ENCODE measurements at places on chromosomes 1 and 21. TPM values are rescaled to one million over a fixed set of nuclear protein-coding genes. Genes with fewer than 3 reads are reported as not detected.

Gene ADGRB2
- total RNA-seq = 0.13 TPM

Gene EDEM3
- 28.5 TPM for total RNA-seq

GRCh38 chr1:228767636-228768354 lies 32.5 kb downstream of the RHOU start:
- H3K4me1 ChIP-seq = peaks cover 24% of the 10 kb centered on the region
- DNase-seq = no peak
- H3K36me3 ChIP-seq = no peaks in the 10 kb centered on the region
- H3K4me3 ChIP-seq = no peak overlapping the region
- no peak overlapping the region for H3K27ac ChIP-seq

DNA sequence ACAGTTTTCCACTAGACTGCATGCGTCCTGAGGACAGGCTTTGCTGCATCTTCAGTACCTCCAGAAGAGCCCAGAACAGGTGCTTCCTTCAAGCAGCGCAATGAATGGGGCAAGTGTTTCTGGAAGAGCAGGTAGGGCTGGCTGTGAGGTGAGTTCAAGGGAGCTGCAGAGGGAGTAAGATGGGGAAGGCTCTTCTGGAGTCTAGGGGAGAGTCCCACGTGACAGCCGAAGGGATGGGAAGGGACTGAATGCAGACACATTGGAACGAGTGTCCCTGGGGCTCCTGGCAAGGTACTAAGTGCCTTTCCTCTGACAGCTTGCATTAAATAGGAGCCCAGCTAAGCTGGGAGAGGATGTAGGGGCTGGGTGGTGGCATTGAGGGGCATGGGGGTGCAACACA lies 84.2 kb downstream of the FAM78B start:
- H3K36me3 ChIP-seq = no peaks in the 10 kb centered on the region
- DNase-seq = no peak
- peaks cover 22% of the 10 kb centered on the region for H3K4me1 ChIP-seq

GRCh38 chr21:35974775-35975174 lies 85.6 kb downstream of the SETD4 start:
- peaks cover 4% of the 10 kb centered on the region for H3K27me3 ChIP-seq
- H3K36me3 ChIP-seq = no peaks in the 10 kb centered on the region
- DNase-seq = no peak
- H3K4me1 ChIP-seq = no peaks in the 10 kb centered on the region
- no peak overlapping the region for H3K4me3 ChIP-seq

DNA sequence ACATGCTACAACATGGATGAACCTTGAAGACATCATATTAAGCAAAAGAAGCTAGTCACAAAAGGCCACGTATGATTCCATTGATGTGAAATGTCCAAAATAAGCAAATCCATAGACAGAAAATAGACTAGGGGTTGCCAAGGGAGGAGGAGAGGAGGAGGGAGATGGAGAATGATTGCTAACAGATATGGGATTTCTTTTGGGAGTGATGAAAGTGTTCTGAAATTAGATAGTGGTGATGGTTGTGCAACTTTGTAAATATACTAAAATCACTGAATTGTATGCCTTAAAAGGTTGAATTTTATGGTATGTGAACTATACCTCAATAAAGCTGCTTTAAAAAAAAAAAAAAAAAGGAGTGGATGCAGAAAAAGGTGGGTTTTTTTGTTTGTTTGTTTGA lies 7.6 kb downstream of the CLSTN1 start:
- peaks cover 8% of the 10 kb centered on the region for H3K36me3 ChIP-seq
- no peaks in the 10 kb centered on the region for H3K27me3 ChIP-seq
- H3K27ac ChIP-seq = no peak overlapping the region

- H3K4me1 ChIP-seq = peaks cover 22% of the 10 kb centered on the region
- no peak overlapping the region for H3K4me3 ChIP-seq
- no peak for DNase-seq
- H3K27ac ChIP-seq = no peak overlapping the region
- no peaks in the 10 kb centered on the region for H3K36me3 ChIP-seq
- no peaks in the 10 kb centered on the region for H3K27me3 ChIP-seq
Observed at GRCh38 chr21:38743772-38744529, 61.8 kb upstream of the ETS2 start.

DNA sequence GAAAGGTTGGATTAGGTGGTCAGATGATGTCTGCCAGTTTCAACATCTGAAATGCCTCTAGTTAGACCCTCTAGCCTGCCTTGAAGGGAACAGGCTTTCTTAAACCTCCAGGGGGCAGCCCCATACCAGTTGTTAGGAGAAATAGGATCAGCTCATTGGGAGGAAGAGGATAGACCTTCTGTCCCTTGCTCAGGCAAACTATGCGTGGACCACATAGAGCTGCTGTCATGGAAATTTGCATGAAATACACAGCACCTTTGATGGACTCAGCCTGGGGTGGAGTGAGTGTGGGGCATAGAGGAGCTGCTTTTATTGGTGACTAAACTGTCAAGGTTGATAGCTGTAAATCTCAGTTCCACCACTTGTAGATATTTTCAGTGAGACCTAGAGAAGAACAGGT lies 38.4 kb upstream of the SPAG17 start:
- H3K4me1 ChIP-seq = no peaks in the 10 kb centered on the region
- H3K4me3 ChIP-seq = no peak overlapping the region
- H3K27ac ChIP-seq = no peak overlapping the region
- H3K36me3 ChIP-seq = no peaks in the 10 kb centered on the region
- peaks cover under 1% of the 10 kb centered on the region for H3K27me3 ChIP-seq

GRCh38 chr21:46061063-46061462 lies 36.8 kb upstream of the COL6A2 start:
- no peaks in the 10 kb centered on the region for H3K36me3 ChIP-seq
- H3K27me3 ChIP-seq = peaks cover 16% of the 10 kb centered on the region
- no peak for DNase-seq
- peaks cover 27% of the 10 kb centered on the region for H3K4me1 ChIP-seq
- H3K4me3 ChIP-seq = no peak overlapping the region
- no peak overlapping the region for H3K27ac ChIP-seq

DNA sequence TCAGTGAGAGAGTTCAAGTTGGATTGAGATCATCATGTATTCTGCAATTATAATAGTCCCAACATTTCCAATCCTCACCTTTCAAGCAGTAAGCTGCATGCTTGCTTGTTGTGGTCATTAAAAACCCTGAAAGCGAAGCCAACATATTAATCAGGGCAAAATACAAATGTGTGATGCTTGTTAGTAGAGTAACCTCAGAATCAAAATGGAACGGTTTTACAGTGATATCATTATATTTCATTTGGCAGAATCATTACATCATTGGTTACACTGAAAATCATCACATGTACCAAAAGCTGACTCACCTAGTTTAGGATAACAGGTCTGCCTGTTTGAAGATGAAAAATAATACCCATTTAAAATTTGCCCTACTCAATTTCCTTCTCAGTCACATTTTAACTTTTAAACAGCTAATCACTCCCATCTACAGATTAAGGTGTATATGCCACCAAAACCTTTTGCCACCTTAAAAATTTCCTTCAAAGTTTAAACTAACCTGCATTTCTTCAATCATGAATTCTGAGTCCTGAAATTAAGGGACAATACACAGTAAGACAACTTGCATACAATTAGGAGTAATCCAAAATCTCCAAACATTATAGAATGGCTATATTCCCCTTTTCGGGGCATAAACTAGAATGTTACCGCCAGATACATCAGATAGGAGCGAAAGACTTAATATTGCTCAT lies 3.5 kb downstream of the GAS5 start:
- H3K4me1 ChIP-seq = peaks cover 41% of the 10 kb centered on the region
- H3K4me3 ChIP-seq = peak overlapping the region; percentile 98
- DNase-seq = no peak
- H3K36me3 ChIP-seq = peaks cover 59% of the 10 kb centered on the region
- H3K27me3 ChIP-seq = no peaks in the 10 kb centered on the region

GRCh38 chr1:58931756-58932155 lies 147.9 kb upstream of the JUN start:
- peaks cover 5% of the 10 kb centered on the region for H3K36me3 ChIP-seq
- peaks cover 80% of the 10 kb centered on the region for H3K4me1 ChIP-seq
- peak overlapping the region; percentile 8 for H3K27ac ChIP-seq
- H3K27me3 ChIP-seq = no peaks in the 10 kb centered on the region
- DNase-seq = no peak
- no peak overlapping the region for H3K4me3 ChIP-seq

GRCh38 chr1:227901239-227901905 lies 46.4 kb downstream of the WNT9A start:
- H3K4me1 ChIP-seq = no peaks in the 10 kb centered on the region
- H3K27ac ChIP-seq = no peak overlapping the region
- DNase-seq = no peak
- H3K27me3 ChIP-seq = peaks cover 1% of the 10 kb centered on the region

DNA sequence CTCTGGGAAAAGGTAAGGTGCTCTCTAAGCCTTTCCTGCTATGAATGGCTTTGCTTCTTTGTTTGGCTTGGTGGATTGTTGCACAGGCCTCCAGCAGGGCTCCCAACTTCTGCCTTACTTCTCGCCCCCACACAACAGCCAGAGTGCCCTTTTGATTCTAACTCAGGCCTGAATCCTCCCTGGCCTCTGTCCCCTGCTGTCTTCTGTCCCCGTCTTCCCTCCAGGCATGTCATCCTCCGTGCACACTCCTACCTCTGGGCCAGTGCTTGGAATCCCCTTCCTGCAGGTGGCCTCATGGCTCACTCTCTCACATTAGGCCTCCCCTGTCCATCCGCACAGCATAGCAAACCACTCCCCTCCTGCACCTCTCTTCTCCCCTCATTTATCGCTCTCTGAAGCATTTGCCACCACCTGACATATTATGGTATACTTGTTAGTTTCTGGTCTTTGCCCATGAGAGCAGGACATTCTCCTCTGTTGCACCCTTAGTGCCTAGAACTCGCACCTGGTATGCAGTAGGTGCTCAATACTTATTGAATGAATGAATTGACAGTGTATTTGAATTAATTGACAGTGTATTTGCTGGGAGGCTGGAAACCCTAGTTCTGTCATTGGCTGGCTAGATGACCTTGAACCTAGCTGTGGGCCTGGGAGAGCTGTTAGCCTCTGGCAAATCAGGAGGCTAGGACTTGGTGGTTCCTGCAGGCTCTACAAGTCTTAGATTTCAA lies 2.9 kb downstream of the ZDHHC18 start:
- peak overlapping the region; percentile 98 for H3K4me3 ChIP-seq
- peaks cover 85% of the 10 kb centered on the region for H3K4me1 ChIP-seq
- DNase-seq = no peak
- peaks cover 46% of the 10 kb centered on the region for H3K36me3 ChIP-seq

DNA sequence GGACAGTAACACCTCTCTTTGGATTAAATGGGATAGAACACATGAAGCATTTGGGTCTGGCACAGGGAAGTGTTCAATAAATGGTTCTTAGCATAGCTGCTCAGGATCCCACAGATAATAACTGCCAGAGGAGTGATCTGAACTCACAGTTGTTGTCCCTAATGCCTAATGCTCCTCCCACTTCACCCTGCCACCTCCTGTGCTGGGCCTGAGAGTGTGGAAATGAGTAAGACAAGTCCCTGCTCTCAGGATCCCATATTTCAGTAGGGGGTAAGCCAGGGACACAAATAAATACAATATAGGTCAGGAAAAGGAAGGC lies 19.9 kb upstream of the FOXO6 start:
- no peak overlapping the region for H3K27ac ChIP-seq
- H3K4me1 ChIP-seq = peaks cover 13% of the 10 kb centered on the region
- H3K4me3 ChIP-seq = no peak overlapping the region
- H3K27me3 ChIP-seq = peaks cover 24% of the 10 kb centered on the region
- DNase-seq = no peak

- no peak for DNase-seq
- no peaks in the 10 kb centered on the region for H3K27me3 ChIP-seq
- peaks cover 7% of the 10 kb centered on the region for H3K4me1 ChIP-seq
- no peak overlapping the region for H3K4me3 ChIP-seq
Observed at GRCh38 chr1:32377541-32378220, 15.3 kb downstream of the TSSK3 start.

DNA sequence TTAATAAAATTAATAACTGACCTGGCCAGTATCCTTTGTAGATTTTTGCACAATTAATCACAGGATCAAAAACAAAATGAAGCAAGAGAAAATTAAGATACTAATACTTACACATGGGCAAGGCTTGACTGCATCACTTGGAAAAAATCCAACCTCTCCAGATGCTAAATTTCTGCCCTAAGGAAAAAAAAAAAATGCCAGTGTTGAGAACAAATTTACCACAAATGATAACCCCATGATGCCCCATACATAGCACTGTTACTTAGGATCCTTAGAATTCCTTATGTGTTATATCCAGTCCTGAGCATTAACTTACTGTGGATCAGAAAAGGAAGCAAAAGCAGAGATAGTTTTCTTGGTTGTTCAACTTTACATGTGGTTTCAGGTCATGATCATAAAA lies 347.5 kb downstream of the VAV3 start:
- peaks cover 2% of the 10 kb centered on the region for H3K36me3 ChIP-seq
- peaks cover 1% of the 10 kb centered on the region for H3K27me3 ChIP-seq
- DNase-seq = no peak
- no peak overlapping the region for H3K4me3 ChIP-seq
- no peak overlapping the region for H3K27ac ChIP-seq

Gene PTPRU
- total RNA-seq = 0.67 TPM

GRCh38 chr1:27858072-27858948 lies 14.0 kb upstream of the THEMIS2 start:
- H3K4me1 ChIP-seq = peaks cover 27% of the 10 kb centered on the region
- no peak overlapping the region for H3K27ac ChIP-seq
- H3K4me3 ChIP-seq = no peak overlapping the region
- no peaks in the 10 kb centered on the region for H3K27me3 ChIP-seq
- peak; percentile 72 for DNase-seq

DNA sequence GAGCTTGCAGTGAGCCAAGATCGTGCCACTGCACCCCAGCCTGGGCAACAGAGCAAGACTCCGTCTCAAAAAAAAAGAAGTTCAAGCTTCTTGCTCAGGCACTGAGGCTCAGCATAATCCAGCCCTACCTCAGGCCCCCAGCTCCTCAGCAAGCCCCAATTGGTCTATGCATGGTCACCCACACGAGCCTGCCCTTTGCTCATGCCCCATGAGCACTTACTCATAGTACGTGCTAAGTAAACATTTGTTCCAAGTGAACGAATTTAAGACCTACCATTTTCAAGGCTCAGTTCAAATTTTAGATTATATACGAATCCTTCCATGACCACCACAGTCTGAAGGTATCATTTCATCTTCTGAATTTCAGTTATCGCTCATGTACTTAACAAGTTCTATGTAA lies 4.3 kb downstream of the PDZK1 start:
- H3K27ac ChIP-seq = no peak overlapping the region
- H3K36me3 ChIP-seq = no peaks in the 10 kb centered on the region
- H3K4me1 ChIP-seq = no peaks in the 10 kb centered on the region
- H3K4me3 ChIP-seq = no peak overlapping the region
- DNase-seq = no peak

GRCh38 chr21:45821998-45822397 lies 159.6 kb upstream of the COL6A1 start:
- H3K27me3 ChIP-seq = peaks cover 2% of the 10 kb centered on the region
- H3K4me3 ChIP-seq = peak overlapping the region; percentile 49
- H3K4me1 ChIP-seq = peaks cover 50% of the 10 kb centered on the region
- peaks cover 3% of the 10 kb centered on the region for H3K36me3 ChIP-seq

Measured in activated T-helper 1 cell treated with anti-CD3 and anti-CD28 coated beads, Interleukin-12 subunit alpha, Interleukin-12 subunit beta, Interleukin-2, Interleukin-4 antibody, amounts not matched to agents 30 ng/mL and 10 ng/mL and 1 ng/mL, durations not matched to agents 14 hours and 24 hours and 36 hours (primary cell).